Osteocyte (in vitro differentiated cells): ENCODE measurements at places on chromosomes 3 and 15. TPM values are rescaled to one million over a fixed set of nuclear protein-coding genes. Genes with fewer than 3 reads are reported as not detected.

DNA sequence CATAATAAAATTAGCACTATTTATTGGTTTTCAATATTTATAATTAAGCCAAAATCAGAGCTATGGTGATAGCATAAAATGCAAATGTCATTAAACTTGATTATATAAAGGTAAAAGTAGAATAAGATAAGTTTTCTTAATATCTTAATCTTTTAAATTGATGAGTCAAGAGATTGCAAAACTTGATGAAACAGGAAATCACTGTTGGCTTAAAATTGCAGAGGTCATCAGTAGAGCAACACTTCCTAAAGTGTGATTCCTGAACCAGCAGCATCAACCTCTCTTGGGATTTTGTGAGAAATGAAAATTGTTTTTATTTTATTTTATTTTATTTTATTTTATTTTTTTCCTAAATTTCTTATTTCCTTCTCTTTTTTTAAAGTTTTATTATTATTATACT, 226.4 kb upstream of the CTDSPL start:
- no peak overlapping the region for H3K27ac ChIP-seq
- no peaks in the 10 kb centered on the region for H3K36me3 ChIP-seq
- no peak for DNase-seq
- peaks cover 14% of the 10 kb centered on the region for H3K27me3 ChIP-seq
- no peaks in the 10 kb centered on the region for H3K4me1 ChIP-seq
- H3K4me3 ChIP-seq = no peak overlapping the region

DNA sequence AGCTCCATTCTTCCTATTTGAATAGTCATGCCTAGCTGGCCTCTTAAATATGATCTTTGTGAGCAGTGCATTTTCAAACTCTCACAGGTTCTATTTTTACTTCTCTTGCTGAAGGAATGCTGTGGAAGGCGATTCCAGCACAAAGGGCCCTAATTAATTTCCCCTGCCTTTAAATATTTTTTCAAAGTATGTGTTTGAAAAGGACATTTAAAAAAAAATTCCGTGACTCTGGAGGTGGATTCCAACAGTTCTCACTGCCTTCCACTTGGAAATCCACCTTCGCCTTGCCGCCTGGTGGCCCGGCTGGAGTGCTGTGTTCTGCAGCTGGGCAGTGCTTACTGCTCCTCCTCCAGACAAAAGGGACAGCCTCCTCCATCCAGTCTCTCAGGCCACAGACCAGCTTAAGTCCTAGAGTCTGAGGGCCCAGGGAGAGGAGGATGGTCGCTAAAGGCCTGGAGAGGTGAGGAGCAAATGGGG, 61.5 kb upstream of the CORO2B start:
- H3K36me3 ChIP-seq = peaks cover 3% of the 10 kb centered on the region
- H3K27me3 ChIP-seq = no peaks in the 10 kb centered on the region
- H3K4me1 ChIP-seq = peaks cover 85% of the 10 kb centered on the region
- peak overlapping the region; percentile 7 for H3K4me3 ChIP-seq

The AAGAB gene
- total RNA-seq = 32.8 TPM in 2 replicates

- H3K36me3 ChIP-seq = peaks cover 3% of the 10 kb centered on the region
- no peak for DNase-seq
- peaks cover 55% of the 10 kb centered on the region for H3K4me1 ChIP-seq
- peak overlapping the region; percentile 89 for H3K27ac ChIP-seq
- no peaks in the 10 kb centered on the region for H3K27me3 ChIP-seq
Observed at GRCh38 chr15:40108061-40108854, 421 bp downstream of the BMF start.

DNA sequence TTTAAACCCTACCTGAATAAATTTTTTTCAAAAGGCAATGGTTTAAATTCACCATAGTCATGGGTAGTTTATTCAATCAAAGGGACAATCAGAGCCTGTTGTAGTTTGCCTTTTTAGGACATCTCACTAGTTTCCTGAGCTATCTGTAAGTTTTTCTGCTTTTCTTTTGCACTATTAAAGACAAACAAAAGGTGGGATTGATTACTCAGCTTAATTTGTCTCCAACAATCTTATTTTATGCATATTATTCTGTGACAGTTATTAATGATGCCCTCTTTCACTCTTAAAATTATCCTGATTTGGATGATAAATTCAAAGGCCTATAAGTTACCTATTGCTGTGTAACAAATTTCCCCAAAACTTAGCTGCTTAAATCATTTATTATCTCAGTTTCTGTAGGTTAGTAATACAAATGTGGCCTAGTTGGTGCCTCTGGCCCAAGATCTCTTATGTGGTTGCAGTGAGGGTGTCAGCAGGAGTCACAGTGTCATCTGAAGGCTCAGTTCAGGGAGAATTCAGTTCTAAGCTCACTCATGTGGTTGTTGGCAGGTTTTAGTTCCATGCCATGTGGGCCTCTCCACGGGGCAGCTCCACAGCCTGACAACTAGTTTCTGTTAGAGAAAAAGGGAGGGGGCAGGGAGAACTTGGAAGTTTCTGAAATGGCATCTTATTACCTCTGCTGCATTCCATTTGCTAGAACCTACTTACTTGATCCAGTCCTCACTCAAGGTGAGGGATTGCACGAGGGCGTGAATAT, 16.0 kb downstream of the ARMC8 start:
- peaks cover 4% of the 10 kb centered on the region for H3K4me1 ChIP-seq
- DNase-seq = no peak
- H3K36me3 ChIP-seq = no peaks in the 10 kb centered on the region
- no peak overlapping the region for H3K4me3 ChIP-seq
- no peak overlapping the region for H3K27ac ChIP-seq

The CTXN2 gene
- not detected in 2 replicates for total RNA-seq

The OIP5 gene
- 2.4 and 3.1 TPM in 2 replicates for total RNA-seq

GRCh38 chr3:141878817-141879216, 2.4 kb downstream of the ATP1B3 start:
- H3K36me3 ChIP-seq = peaks cover 4% of the 10 kb centered on the region
- H3K27ac ChIP-seq = peak overlapping the region; percentile 93
- H3K4me3 ChIP-seq = peak overlapping the region; percentile 89
- peak; percentile 30 for DNase-seq
- peaks cover 40% of the 10 kb centered on the region for H3K4me1 ChIP-seq

DNA sequence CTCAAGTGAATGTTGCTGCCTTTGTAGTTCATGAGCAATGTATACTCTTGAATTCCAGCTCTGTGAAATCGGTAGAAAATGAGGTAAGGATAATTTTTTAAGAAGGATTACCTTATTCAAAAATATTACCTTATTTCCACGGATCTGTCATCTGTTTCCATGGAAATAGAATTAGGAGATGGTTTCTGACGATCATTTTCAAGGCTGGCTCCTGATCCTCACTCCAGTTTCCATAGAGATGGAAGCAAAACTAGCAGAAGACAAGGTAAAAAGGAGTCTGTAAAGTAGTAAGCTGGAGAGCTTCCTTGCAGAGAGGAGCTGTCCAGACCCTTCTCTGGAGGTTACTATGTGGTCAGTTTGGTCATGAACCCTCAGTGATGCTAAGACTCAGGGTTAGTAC, 55.5 kb downstream of the CACNA2D3 start:
- no peak for DNase-seq
- H3K4me3 ChIP-seq = no peak overlapping the region
- no peaks in the 10 kb centered on the region for H3K4me1 ChIP-seq
- H3K27ac ChIP-seq = no peak overlapping the region

The A4GNT gene
- not detected in 2 replicates for total RNA-seq

GRCh38 chr3:105417525-105418289, 51.0 kb downstream of the ALCAM start:
- H3K27ac ChIP-seq = peak overlapping the region; percentile 46
- peaks cover 14% of the 10 kb centered on the region for H3K36me3 ChIP-seq
- H3K4me1 ChIP-seq = peaks cover 35% of the 10 kb centered on the region
- H3K4me3 ChIP-seq = no peak overlapping the region

GRCh38 chr3:53231532-53232511, 24.0 kb downstream of the TKT start:
- H3K4me3 ChIP-seq = no peak overlapping the region
- no peak for DNase-seq
- H3K36me3 ChIP-seq = peaks cover 57% of the 10 kb centered on the region
- no peaks in the 10 kb centered on the region for H3K27me3 ChIP-seq
- peak overlapping the region; percentile 52 for H3K27ac ChIP-seq

The ARGFX gene
- not detected in 2 replicates for total RNA-seq

The CILP gene
- total RNA-seq = 0.19 TPM in 1 of 2 replicates, not detected in the other

The RARB gene
- 4.8 and 5.0 TPM in 2 replicates for total RNA-seq

GRCh38 chr3:38143511-38143910, 5.0 kb downstream of the MYD88 start:
- DNase-seq = no peak
- no peak overlapping the region for H3K27ac ChIP-seq
- H3K36me3 ChIP-seq = peaks cover 9% of the 10 kb centered on the region
- H3K4me1 ChIP-seq = peaks cover 3% of the 10 kb centered on the region
- H3K27me3 ChIP-seq = peaks cover 23% of the 10 kb centered on the region

The TMC3 gene
- total RNA-seq = not detected in 2 replicates

DNA sequence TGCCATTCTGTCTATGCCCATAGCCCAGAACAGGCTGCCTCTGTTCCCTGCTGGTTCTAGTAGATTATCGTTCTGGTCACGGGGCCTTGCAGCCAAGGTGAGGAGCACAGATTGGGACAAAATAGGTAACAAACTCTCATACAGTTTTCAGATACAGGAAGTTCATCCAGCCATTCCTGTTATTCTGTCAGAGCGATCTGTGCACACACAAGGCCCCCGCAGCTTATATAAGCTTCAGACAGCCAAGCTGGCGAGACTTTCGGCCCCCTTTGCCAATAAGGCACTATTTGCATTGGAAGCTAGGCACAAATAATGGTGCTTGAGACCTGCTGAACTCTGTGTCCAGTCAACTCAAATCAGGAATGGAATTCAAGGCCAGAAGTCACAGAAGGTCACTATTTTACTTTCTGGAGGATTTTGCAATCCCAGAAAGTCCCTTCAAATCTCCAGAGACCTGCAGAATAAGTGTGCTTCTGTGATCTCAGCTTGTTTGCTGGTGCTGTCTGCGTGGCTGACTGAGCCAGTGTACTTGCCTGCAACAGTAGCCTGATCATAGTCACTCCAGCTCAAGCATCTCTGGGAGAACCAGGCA, 69.4 kb downstream of the BFSP2 start:
- peak overlapping the region; percentile 31 for H3K27ac ChIP-seq
- H3K36me3 ChIP-seq = no peaks in the 10 kb centered on the region
- no peak overlapping the region for H3K4me3 ChIP-seq

GRCh38 chr3:74883690-74884089, 269.2 kb upstream of the CNTN3 start:
- H3K27me3 ChIP-seq = no peaks in the 10 kb centered on the region
- DNase-seq = no peak
- H3K36me3 ChIP-seq = no peaks in the 10 kb centered on the region
- H3K27ac ChIP-seq = no peak overlapping the region
- H3K4me3 ChIP-seq = no peak overlapping the region
- no peaks in the 10 kb centered on the region for H3K4me1 ChIP-seq

The RBMS3 gene
- total RNA-seq = 64.2 and 66.8 TPM in 2 replicates

The TNFAIP8L3 gene
- total RNA-seq = 0.31 and 0.35 TPM in 2 replicates

The TMEM207 gene
- total RNA-seq = not detected in 2 replicates

The APBA2 gene
- total RNA-seq = 23.5 and 24.7 TPM in 2 replicates

- DNase-seq = no peak
- peak overlapping the region; percentile 76 for H3K27ac ChIP-seq
- no peaks in the 10 kb centered on the region for H3K27me3 ChIP-seq
- H3K4me1 ChIP-seq = peaks cover 12% of the 10 kb centered on the region
- H3K4me3 ChIP-seq = no peak overlapping the region
Observed at GRCh38 chr3:59559721-59560435, 510.1 kb upstream of the CFAP20DC start.

The NUP210 gene
- total RNA-seq = 1.4 and 1.5 TPM in 2 replicates

DNA sequence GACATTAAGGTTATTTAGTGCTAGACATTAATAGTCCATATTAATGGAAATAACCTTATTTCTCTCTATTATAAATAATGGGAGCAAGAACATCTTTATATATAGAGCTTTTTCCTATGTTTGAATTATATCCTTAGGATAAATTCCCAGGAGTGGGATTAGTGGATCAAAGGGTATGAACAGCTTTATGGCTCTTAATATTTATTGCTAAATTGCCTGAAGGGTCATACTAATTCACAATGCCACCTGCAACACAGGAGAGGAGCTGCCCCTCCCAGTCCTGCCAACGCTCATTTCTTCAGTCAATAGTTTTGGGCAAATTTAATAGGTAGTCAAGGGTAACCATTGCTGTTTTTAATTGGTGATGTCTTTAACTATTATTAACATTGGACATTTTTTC, 48.9 kb upstream of the POLR2M start:
- no peak overlapping the region for H3K27ac ChIP-seq
- no peak for DNase-seq
- H3K27me3 ChIP-seq = peaks cover 40% of the 10 kb centered on the region
- peaks cover 14% of the 10 kb centered on the region for H3K4me1 ChIP-seq

DNA sequence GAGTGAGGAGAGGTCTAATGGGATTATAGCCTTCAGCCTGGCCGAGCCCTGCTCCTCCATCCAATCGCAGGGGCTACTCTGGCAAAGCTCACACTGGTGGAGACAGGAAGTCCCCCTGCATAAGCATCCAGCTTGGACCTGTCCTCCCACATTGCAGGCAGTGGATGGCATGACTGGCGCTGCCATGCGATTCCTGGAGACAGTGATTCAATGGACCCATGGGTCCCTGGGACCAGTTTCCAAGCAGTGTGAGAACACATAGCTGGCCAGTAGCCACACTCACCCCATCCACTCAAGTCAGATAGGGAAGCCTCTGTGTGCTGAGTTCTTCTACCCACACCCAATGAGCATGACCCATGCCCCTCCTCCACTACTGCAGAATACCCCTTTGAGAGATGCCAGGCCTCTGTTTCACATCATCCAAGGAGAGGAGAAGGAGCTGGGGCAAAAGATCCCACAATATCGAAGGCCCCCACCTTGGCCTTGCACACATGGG, 18.1 kb upstream of the POC1A start:
- H3K4me1 ChIP-seq = peaks cover 13% of the 10 kb centered on the region
- H3K27ac ChIP-seq = no peak overlapping the region
- H3K36me3 ChIP-seq = no peaks in the 10 kb centered on the region
- DNase-seq = no peak
- H3K27me3 ChIP-seq = peaks cover 2% of the 10 kb centered on the region

DNA sequence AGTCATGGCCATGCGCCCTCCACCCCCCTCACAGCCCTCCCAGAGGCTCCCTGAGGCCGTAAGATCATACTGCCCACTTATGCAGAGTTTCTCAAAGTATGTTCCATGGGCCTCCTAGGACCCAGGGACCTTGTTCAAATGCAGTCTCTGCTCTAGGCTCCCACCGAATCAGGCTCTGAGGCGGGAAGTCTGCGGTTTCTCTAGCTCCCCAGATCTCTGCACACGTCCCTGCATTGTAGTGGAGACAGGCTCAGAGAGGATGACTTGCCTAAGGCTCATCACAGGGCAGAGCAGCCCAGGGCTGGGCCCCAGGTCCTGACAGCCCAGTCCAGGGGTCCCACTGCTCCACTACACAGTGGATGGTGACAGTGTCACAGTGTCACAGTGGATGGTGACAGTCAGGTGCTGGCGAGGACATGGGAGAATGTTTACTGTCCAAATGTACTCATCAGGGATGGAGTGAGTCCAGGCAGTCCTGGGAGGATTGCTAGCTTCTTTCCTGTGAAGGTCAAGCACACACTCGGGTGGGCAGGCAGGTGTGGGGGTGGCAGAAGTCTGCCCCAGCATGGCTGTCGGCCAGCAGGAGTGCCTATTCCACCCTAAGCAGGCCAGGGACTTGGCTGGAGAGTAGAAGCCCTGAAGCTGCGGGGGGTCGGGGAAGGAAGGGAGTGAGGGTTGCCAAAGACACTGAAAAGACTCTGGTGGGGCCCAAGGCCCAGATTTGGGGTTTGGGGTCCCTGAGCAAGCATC, 12.4 kb downstream of the ANKRD63 start:
- DNase-seq = no peak
- H3K36me3 ChIP-seq = no peaks in the 10 kb centered on the region
- no peaks in the 10 kb centered on the region for H3K27me3 ChIP-seq
- H3K4me3 ChIP-seq = no peak overlapping the region
- no peak overlapping the region for H3K27ac ChIP-seq

GRCh38 chr3:153246806-153247205, 84.8 kb downstream of the RAP2B start:
- no peaks in the 10 kb centered on the region for H3K27me3 ChIP-seq
- H3K4me1 ChIP-seq = peaks cover 41% of the 10 kb centered on the region
- no peak for DNase-seq
